ENCODE measurements at places on chromosomes 13 and 19.

GRCh38 chr13:62524061-62524460 lies 1108.4 kb upstream of the PCDH20 start:
- no peak for DNase-seq

DNA sequence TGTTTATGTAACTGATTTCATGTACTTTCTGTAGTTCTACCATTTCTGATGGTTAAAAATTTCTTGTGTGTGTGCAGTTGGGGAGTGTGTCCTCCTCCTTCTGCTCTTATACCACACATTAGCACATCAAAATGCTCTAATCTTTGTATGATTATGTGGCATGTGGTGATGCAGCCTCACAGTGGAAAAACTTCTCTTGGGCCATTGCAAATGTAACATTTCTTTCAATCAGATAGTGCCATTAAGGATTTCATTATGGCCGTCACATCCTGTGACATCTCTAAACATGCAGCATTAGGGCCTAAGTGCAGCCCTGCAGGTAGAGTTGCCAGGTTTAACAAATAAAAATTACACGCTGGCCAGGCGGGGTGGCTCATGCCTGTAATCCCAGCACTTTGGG lies 24.9 kb upstream of the ALOX5AP start:
- no peak for DNase-seq

DNA sequence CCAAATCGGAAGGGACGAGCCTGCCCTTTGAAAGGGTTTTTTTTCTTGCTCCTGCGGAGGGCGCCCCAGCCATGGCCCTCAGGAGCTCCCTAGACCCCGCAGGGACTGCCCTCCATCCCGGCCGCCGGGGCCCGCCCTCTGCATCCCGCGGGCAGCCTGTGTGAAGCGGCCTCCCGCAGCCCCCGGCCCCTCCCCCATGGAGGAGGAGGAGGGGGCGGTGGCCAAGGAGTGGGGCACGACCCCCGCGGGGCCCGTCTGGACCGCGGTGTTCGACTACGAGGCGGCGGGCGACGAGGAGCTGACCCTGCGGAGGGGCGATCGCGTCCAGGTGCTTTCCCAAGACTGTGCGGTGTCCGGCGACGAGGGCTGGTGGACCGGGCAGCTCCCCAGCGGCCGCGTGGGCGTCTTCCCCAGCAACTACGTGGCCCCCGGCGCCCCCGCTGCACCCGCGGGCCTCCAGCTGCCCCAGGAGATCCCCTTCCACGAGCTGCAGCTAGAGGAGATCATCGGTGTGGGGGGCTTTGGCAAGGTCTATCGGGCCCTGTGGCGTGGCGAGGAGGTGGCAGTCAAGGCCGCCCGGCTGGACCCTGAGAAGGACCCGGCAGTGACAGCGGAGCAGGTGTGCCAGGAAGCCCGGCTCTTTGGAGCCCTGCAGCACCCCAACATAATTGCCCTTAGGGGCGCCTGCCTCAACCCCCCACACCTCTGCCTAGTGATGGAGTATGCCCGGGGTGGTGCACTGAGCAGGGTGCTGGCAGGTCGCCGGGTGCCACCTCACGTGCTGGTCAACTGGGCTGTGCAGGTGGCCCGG lies 815 bp downstream of the MAP3K10 start:
- peak; percentile 70 for DNase-seq

- no peak for DNase-seq
Observed at GRCh38 chr19:51219307-51219706, 5.6 kb upstream of the CD33 start.

DNA sequence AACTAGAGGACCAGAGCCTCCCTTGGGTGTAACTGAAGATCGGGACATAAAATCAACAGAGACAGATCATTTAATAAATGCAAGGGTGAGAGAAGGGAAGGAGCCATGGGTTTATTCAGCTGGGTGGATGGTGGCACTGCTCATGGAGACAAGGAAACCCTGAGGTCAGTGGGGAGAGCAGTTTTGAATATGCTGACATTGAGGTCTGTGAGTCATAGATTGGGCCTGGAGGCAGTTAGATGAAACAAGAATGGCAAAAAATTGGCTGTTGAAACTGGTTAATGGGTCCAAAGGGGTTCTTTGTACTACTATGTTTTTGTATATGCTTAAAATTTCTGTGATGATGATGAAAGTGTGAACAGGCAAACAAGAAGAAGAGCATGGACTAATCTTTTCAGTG lies 5.1 kb upstream of the GTF3A start:
- no peak for DNase-seq

- DNase-seq = peak; percentile 69
Observed at GRCh38 chr19:2627319-2627829, 75.1 kb downstream of the GNG7 start.

- no peak for DNase-seq
Observed at GRCh38 chr19:35327642-35328041, 1.3 kb upstream of the CD22 start.

DNA sequence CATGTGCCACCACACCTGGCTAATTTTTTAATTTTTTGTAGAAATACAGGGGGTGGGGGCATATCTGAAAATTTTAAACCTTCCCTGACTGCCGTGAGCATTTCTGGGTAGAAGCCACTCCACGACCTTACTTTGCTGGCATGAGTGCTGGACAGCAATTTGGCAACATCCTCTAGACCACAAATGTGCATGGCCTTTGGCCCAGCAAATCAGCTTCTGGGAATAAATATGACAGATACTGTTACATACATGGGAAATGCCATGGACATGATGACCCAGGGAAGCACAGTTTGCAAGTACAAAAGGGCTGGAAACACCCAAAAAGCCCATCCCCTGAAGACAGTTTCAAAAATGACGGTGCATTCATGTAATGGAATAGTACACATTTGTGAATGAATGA lies 3.2 kb upstream of the PVR start:
- no peak for DNase-seq

DNA sequence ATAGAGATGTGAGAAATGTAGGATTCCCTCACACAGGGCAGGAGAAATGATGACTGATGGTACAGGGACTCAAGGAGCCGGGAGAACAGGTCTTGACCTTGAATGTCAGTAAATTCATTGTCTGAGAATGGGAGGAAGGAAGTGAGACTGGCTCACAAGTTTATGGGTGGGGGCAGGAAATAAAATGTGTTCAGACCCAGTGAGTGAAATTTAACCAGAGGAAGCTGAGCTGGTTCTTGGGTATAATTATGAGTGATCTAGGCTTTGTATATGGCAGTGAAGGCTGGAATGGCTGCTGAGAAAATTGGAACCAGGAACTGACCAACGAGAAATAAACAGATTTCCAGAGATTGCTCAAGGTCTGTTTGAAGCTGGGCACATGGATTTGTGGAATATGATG lies 6.3 kb upstream of the IGSF23 start:
- no peak for DNase-seq

GRCh38 chr13:34070006-34070405 lies 252.1 kb downstream of the RFC3 start:
- no peak for DNase-seq

- DNase-seq = no peak
Observed at GRCh38 chr13:36601186-36601585, 72.6 kb upstream of the SERTM1 start.

GRCh38 chr13:78078168-78078567 lies 159.5 kb upstream of the EDNRB start:
- DNase-seq = no peak

DNA sequence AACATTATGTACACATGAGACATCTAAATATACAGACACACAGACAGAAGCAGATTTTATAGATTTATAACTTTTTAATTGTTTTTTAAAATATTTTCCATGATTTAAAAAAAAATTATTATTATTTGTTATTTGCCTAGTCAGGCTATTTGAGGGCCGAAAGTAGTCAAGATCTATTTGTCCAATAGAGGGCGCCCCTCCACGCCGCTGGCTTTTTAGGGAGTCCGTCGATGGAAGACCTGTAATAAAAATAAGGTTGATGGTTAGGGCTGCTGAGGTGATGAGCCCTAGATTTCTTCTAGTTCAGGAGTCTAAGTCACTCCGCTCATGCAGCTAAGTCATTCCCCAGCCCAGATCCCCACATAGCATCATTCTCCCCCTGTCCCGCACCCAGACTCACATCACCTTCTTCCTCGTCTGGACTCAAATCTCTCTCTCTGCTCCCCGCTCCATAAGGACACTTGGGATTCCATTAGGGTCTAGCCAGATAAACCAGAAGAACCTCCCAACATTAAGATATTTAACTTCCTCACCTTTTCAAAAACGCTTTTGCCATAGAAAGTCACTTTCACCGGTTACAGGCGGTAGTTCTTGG lies 33.9 kb upstream of the CEACAM21 start:
- DNase-seq = peak; percentile 89

DNA sequence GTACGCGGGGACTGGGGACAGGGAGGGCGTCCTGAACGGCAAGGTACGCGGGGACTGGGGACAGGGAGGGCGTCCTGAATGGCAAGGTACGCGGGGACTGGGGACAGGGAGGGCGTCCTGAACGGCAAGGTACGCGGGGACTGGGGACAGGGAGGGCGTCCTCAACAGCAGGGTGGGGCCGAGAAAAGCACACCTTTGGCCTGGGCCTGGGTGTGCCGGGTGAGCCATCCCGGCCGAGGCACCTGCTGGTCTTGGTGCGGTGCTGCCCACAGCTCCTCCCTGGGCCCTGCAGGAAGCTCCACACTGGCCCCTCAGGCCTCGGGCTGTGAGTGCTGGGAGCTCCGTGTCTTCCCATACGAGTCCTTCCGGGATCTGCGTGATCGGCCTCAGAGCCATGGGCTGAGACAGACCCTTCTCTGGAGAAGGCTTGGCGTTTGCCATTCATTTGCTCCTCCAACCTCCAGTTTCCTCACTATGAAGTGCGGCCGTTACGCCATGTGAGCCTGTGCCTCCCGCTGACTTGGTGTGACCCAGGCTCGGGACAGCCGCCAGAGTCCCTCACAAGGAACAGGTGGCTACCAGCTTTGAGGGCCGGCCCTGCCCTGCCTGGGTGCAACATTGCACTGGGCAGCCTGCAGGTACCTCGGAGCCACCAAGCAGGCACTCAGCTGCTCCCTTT lies 7.8 kb upstream of the ZNF554 start:
- DNase-seq = no peak

GRCh38 chr13:110834572-110834971 lies 80.3 kb downstream of the ANKRD10 start:
- DNase-seq = no peak

DNA sequence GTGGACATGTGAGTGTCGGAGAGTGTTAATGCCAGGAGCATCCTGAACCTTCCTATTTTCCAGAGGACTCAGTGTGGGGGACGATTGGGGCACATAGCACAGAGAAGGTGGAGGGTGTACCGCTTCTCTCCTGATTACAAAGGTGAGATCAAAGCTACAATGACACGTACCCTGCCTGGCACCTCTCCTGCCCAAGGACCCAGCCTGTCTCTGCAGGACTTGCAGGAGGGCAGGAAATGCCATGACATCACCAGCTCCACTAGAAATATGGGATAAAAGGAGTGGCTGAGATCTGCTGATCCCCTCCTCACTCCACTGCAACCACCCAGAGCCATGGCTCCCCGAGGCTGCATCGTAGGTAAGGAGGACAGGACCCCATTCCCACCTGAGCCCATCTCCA lies at the start of gene IGFL1:
Gene IGFL1, plus strand, starts transcription at position 301 of the 400 bp plus-strand sequence. Its CDS starts 33 bp downstream, at position 334.
- no peak for DNase-seq

- no peak for DNase-seq
Observed at GRCh38 chr19:48290401-48290770, 20.5 kb downstream of the ZNF114 start.

- DNase-seq = no peak
Observed at GRCh38 chr13:108315991-108316390, 46.5 kb downstream of the TNFSF13B start.

- DNase-seq = no peak
Observed at GRCh38 chr13:92952161-92952560, 274.4 kb upstream of the GPC6 start.

DNA sequence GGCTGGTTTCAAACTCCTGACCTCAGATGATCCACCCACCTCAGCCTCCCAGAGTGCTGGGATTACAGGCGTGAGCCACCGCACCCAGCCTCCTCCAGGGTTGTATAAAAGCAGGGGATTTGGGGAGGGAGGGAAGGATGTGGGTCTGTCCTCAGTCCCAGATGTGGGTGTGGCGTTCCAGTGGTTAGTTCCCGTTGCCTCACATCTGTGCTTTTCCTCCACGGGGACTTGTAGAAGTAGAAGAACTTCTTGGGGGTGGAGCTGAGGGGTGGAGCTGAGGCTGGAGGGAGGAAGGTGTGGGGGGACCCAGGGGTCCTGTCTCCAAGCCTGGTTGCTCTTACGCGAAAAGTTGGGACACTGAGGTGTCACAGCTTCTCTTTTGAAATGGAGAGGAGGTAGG lies 514 bp upstream of the MCEMP1 start:
- no peak for DNase-seq

- DNase-seq = no peak
Observed at GRCh38 chr19:7976461-7976860, 29.0 kb downstream of the ELAVL1 start.

DNA sequence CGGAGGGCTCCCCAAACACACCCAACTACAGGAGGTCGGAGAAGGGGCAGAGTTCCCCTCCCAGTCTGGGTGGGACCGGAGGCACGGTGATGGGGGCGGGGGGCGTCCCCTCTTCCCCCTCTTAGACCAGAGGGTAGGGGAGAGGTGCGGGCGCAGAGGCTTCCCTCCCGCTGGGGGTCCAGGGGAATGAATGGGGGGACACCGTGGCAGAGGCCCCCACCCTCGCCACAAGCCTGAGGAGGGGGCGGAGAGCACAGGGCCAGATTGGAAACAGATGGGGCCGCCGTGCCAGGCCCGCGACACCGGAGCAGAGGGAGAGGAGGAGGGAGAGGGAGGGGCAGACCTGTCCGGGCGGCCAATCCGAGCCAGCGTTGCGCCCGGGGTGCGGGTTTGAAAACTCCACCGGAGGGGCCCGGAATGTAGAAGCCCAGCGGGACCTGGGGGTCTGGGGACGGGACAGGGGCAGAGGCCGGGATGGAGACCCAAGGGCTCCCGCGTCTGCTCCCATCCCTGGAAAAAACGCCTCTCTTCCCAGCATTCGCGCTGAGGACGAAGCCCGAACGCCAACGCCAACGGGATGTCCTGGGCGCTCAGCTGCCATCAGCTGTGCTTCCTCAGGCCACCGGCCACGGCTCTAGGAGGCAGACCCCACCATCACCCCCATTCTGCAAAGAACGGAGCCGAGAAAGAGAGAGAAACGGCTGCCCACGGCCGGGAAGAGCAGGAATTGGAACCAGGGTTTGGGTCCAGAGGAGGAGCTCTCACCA lies 46.8 kb downstream of the PTPRS start:
- no peak for DNase-seq

- no peak for DNase-seq
Observed at GRCh38 chr13:41457589-41458186, 338 bp downstream of the RGCC start.

GRCh38 chr13:25948910-25949309 lies 102.9 kb downstream of the SHISA2 start:
- DNase-seq = no peak

- peak; percentile 64 for DNase-seq
Observed at GRCh38 chr19:2517881-2518601, 42.1 kb downstream of the GADD45B start.

DNA sequence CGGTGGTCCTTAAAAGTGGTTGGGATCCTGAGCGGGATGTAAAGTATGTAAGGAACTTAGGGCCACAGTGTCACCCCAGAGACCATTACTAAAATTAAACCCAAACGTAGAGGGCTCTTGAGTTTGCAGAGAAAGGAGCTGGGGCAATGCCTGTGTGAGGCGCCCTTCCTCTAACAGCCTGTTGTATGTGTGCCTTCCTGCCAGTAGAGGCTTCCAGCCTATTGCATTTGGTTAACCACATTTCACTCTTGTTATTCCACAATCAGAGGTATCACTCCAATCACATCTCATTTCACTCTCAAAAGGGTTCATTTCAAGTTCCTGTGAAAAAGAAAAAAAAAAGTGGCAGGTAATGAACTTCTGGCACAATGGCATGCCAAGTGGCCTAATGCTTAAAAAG lies 29.4 kb downstream of the DIAPH3 start:
- no peak for DNase-seq
